ENCODE measurements at places on chromosomes 16 and 17.

- no peak for DNase-seq
Measured at GRCh38 chr17:48549914-48550501, 5.1 kb upstream of the HOXB2 start.

- DNase-seq: no peak
Measured at GRCh38 chr17:14318918-14319205, 18.0 kb downstream of the HS3ST3B1 start.

DNA sequence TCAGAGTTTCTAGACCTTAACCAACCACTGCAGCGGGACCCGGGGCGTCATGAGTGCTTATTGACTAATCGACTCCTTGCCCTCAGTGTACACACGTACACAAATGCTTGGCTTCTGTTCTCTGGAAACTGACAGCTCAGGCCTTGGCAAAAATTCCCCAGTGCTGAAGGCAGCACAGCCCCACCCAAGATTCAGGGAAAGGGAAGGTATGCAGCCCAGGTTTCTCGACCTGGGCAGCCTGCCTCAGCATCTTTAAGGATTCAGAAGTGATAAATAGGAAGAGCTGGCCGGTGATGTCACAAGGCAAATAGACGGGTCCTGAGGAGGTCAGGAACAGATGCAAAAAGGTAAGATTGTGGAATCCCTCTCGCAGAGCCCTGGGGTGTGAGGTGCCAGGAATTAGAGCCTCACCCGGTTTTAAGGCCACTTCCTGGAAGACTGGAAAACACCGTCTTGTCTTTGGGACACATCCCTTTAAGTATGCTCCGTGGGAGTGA, 9.0 kb upstream of the CDH3 start:
- DNase-seq: no peak

DNA sequence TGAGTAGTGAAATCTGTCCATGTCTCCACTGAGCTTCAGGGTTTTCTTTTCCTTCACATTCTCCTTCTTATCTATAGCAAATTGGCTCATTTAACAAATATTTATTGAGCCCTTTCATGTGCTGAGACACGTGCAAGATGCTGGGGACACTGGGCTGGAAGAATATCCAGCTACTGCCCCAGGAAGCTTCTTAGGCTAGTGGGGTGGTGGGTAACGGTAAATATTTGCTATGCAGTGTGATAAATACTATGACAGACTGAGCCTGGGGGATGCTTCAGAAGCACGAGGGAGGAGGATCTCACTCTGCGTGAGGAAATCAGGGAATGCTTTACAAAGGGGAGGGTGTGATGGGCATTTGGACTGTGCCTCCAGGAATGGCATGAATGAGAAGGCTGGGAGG, 524.1 kb downstream of the GRIN2A start:
- DNase-seq: no peak

GRCh38 chr16:63822818-63823217, 1299.0 kb downstream of the CDH11 start:
- no peak for DNase-seq

DNA sequence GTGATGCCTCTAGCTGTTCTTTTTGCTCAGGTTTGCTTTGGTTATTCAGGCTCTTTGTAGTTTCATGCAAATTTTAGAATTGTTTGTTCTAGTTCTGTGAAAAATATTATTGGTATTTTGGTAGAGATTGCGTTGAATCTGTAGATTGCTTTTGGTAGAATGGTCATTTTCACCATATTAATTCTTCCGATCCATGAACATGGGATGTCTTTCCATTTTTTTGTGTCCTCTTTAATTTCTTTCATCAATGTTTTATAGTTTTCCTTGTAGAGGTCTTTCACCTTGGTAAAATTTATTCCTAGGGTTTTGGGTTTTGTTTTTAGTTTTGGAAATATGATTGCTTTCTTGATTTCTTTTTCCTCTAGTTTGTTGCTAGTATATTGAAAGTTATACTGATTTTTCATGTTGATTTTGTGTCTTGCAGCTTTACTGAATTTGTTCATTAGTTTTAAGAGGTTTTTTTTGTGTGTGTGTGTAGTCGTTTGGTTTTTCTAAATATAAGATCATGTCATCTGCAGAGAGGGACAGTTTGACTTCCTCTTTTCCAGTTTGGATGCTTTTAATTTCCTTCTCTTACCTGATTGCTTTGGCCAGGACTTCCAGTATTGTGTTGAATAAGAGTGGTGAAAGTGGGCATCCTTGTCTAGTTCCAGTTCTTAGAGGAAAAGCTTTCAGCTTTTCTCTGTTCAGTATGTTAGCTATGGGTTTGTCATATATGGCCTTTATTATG, 42.4 kb downstream of the NSRP1 start:
- DNase-seq: no peak

GRCh38 chr16:89452241-89452640, 38.1 kb downstream of the ANKRD11 start:
- no peak for DNase-seq

DNA sequence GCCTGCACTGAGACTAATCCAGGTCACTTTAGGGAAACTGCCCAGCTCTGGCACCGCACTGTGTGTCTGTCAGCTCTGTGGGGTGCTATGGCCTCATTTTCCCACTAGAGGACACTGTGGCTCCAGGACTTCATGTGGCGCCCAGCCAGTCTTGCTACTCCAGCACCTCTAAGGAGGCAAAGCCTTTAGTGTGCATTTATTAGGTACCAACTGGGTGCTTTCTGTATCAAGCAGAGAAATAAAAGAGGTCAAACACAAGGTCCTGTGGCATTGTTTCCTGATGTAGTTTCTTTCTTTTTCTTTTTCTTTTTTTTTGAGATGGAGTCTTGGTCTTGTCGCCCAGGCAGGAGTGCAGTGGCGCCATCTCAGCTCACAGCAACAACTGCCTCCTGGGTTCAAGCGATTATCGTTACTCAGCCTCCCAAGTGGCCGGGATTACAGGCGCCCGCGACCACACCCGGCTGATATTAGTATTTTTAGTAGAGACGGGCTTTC, 12.5 kb upstream of the RHBDL3 start:
- DNase-seq: peak; percentile 60

DNA sequence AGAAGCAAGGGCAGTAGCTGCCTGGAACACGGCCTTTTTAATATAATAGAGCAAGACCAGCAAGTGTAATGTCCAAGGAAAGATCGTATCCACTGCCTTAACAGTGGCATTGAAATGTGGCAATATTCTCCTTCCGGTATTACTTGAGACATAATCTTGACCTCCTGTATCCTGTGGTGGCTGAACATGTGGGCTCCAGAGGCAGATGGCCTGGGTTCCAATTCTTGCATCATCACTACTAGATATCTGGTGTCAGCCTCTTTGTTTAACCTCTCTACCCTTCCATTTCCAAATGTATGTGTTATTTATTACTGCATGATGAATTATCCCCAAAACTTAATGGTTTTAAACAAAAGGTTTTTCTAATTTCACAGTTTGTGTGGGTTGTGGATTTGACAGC, 3.5 kb upstream of the CDYL2 start:
- no peak for DNase-seq

DNA sequence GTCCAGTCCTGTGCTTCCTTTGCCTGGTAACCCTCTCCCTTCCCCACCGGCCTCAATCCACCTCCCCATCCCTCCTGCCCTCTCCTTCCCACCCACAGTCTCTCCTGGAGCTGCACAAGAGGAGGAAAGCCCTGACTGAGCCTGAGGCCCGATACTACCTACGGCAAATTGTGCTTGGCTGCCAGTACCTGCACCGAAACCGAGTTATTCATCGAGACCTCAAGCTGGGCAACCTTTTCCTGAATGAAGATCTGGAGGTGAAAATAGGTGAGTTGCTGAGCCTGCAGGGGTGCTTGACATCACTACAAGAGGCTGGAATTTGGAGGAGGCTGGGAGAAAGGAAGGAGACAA, 1.3 kb downstream of the PLK1 start:
- DNase-seq: no peak

GRCh38 chr17:80986046-80986445, 5.6 kb upstream of the CHMP6 start:
- DNase-seq: no peak

- peak; percentile 9 for DNase-seq
Measured at GRCh38 chr17:61619493-61619892, 28.5 kb upstream of the NACA2 start.

- peak; percentile 50 for DNase-seq
Measured at GRCh38 chr17:57783338-57783742, 38.2 kb upstream of the CCDC182 start.

DNA sequence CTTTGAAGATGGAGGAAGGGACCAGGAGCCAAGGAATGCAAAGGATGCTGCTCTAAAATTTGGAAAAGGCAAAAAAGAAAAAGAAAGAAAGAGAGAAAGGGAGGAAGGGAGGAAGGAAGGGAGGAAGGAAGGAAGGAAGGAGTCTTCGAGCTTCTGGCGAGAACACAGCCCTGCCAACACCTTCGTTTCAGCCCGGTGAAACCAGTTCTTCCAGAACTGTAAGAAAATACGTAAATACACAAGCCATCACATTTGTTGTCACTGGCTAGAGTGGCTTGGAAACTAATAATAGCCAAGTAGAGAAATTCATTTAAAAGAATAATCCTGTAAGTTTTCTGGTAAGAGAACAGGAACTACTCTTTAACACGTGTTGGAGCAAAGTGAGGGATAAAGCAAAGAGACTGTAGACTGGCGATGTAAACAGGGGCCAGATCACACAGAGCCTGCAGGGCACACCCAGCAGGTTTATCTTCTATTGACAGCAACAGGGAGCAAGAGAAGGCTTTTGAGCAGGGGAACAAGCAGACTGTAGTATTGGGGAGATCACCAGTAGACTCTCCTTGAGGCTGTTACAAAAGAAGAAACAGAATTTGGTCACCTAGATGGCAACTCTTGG, 188.7 kb upstream of the MPHOSPH6 start:
- no peak for DNase-seq

DNA sequence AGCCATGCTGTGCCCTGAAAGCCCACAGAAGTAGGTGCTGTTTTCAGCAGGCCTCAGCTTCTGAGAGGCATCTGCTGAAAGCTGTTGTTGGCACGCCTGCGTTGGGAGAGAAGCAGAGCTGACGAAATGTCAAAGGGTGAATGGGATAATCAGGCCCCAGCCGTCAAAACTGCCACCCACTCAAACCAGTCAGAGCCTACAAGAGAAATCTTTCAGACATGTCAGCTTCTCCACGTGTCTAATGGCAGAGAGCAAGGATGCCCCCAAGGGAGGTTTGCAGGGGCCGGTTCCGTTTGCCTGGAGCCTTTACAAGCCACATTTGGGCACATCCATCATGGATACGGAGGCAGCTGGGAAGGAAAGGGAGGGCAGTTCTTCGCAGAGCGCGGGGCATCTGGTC, 568.2 kb upstream of the EEF2KMT start:
- DNase-seq: no peak

GRCh38 chr17:51848451-51848850, 310.1 kb downstream of the CA10 start:
- peak; percentile 62 for DNase-seq

DNA sequence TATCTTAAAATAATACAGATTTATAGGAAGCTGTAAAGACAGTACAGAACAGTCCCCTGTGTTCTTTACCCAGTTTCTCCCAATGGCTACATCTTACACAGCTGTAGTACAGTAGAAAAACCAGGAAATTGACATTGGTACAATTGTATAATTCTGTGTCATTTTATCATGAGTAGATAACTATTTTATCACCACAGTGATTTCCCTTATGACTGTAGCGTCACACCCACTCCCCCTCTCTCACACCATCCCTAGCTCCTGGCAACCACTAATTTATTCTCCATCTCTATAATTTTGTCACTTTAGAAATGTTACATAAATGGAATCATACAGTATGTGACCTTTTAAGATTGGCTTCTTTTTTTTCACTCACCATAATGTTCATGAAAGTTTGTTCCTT, 30.9 kb downstream of the CLTC start:
- DNase-seq: no peak

DNA sequence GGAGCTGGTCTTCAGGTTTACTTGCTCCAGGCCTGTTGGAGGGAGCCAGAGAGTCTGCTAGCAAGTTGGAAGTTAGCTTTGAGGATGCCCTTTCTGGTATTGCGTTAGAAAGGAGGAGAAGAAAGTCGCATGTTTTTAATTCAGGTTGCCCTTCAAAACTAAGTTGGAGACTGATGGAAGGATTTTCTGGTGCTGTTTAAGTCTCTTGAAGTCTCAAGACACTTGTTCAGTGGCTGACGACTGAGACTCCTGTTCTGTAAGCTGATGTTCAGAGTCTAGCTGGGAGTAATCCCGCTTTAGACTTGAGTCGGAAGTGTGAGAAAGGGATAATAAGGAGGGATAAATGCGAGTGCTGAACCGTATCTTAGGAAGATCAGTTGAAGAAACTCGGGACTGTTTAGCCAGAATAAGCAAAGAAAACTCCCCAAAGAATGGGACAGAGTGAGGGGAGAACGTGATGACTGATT, 740 bp downstream of the AATF start:
- peak; percentile 56 for DNase-seq

DNA sequence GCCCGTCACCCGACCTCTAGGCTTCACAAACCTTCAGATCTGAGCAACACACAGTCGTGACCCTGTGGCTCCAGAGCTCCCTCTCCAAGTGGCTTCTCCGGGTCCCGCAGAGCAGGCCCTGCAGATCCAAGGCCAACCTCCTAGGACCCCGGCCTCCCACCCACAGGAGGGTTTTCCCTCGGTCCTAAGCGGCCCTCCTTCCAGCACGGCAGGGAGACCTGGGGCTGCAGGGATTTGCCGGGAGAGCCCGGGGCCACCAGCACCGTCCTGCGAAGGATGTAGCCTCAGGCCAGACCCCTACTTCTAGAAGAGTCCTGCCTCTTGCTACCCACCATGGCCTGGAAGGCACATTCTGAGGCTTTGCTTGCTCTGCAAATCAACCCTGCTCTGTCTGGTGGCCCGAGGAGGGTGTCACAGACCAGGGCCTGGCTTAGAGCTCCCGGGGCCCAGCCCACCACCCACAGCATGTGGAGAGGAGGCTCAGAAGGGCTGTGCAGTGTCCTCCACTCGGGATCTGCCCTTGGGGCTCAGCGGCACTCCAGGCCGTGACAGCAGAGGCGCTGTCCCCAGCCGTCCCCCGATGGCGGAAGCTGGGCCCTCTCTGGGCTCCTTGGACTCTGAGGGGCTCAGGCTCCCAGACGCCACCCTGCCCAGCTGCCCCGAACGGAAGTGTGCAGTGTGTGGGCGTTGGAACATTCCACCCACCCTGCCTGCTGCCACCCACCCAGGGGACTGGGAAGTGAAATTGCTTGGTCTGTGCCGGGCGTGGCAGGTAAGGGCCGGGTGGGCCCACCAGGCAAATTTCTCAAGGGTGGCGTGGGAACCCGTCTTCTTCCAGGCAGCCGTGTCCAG, 28.8 kb upstream of the ACSF3 start:
- DNase-seq: no peak

GRCh38 chr16:70800311-70800710, 647 bp downstream of the VAC14 start:
- no peak for DNase-seq

- DNase-seq: no peak
Measured at GRCh38 chr17:56913353-56913866, 439 bp downstream of the TRIM25 start.
